Activated CD4-positive, alpha-beta T cell treated with anti-CD3 and anti-CD28 coated beads, Interleukin-2, amount 50 U/mL, for 4 hours (primary cell): ENCODE measurements at places on chromosomes 16 and 17.

- no peak for DNase-seq
These were observed 28.2 kb downstream of the AXIN2 start for GRCh38 chr17:65533056-65533745.

GRCh38 chr17:70254735-70255460 is 85.6 kb downstream of the KCNJ2 start:
- no peak for DNase-seq

DNA sequence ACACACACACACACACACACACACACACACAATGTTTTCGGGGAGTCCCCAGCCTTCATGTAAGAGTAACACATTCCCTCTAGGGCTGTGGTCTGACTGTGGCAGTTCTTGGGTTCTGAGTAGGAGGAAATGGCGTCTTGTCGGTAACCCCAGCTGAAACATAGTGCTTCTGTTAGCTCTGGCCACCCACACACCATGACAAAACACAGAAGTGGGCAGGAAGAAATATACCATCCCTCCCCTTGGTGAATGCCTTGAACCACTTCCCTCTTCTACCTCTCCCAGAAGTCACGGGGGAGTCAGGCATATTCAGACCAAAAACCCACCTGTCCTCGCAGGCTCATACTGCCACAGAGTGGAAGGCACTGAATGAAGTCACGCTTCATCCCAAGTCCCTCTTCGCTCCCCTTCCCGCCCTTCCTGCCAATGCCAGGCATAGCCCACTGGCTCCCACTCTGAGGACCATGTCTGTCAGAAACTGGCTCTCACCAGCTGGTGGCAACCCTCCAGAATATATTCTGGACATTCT is 11.5 kb downstream of the SLC35B1 start:
- DNase-seq: peak; percentile 65

- DNase-seq: no peak
These were observed 72.9 kb upstream of the PMFBP1 start for GRCh38 chr16:72244853-72245252.

DNA sequence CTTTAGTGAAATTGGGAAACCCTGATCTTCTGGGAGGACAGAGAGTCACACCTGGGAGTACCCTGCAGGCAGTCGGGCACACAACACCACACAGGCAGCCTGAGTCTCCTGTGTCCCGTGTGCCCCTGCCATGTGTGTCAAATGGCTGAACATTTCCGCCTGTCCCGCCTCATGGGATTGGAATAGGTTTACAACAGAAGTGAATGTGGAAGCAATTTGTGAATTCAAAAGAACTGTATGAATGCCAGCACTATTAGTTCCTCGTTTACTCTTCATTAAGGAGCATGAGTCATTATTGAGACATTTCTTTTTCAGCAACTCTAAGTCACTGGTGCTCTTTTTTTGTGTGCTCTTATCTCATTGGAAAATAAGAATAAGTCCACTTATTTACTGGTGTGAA is 226.5 kb downstream of the PMP22 start:
- no peak for DNase-seq

DNA sequence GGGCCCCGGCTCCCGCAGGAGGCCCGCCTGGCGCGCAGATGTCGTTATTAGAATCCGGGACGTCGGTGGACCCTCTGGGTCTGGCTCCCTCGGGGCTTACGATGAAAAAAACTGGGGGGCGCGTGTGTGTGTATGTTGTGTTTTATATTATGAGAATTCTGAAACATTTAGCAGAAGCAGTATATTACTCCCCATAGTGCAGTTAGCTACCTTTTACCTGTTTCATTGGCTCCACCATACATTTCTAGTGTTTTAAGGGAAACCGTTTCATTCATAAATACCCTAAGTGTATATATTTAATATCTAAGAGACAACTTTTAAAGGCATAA is 486 bp upstream of the DNAJA2 start:
- no peak for DNase-seq

DNA sequence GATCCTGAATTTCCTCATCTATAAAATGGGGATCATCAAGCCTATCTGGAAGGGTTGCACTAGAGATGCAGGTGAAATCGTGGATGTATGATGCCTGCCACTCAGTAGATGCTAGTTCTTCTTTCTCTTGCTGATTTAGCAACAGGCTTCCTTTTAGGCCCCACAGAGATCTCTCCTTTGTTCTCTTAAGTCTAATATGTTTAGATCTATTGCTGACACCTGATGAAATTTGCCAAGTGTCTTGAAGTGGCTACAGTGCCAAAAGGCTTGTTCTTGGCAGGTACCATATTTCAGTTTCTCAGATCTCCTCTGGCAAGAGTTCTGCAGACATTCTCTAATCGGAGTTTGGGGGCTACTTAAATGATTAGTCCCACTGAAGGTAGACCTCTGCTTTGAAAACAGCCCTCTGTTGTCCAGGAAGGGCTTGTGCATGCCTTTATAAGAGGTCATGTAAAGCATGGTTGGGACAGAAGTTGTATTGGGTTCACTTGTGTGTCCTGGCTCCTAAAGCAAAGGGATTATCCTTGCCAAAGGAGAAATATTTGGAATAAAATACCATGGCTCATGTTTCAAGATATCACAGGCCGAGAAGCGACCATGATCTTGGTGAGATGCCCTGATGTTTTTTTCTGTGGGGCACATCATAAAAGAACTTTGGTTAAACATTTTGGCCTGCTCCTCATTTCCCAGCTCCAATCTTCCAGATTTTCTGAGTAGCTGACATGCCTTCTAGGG is 234.0 kb downstream of the MSI2 start:
- DNase-seq: no peak

DNA sequence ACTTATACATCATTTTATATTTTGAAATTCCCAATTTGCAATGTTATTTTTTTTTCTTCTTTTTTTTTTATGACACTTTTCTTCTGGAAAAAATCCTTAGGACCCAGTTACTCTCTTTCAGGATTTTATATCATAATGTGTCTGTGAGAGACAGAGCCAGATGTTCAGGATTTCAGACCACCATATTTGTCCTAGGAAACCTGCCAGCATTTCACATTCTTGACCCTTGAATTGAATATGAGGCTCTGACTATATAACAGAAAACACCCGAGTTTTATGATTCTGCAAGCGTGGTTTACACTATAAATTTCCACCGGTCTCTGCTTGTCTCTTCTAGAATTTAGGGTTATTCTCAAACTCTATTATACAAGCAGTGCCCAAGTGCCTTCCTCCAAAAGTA is 621.0 kb downstream of the WWOX start:
- DNase-seq: no peak

DNA sequence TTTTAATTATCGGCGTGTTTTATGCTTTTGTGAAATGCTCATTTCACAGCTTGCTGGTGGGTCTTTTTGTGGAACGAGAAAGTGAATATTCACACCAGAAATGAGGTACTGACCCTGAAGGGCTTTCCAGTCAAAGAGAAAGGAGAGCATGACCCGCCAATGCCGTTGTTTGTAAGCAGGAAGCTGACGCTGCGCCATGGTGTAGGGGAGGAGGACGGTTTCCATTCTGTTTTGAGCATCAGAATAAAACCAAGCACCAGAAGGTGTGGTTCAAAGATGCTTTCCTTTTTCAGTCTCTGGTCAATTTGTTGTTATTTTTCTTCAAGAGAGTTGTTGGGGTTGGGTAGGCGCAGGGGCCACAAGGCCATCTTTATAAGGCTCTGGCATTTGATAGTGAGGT is 669.3 kb downstream of the WWOX start:
- peak; percentile 18 for DNase-seq

GRCh38 chr17:21132428-21132827 is 5.7 kb downstream of the DHRS7B start:
- DNase-seq: no peak

GRCh38 chr16:73823205-73823849 is 473.3 kb upstream of the PSMD7 start:
- no peak for DNase-seq

- no peak for DNase-seq
These were observed 25.2 kb upstream of the PRKCA start for GRCh38 chr17:66277191-66277590.

GRCh38 chr17:82598256-82599119 is 49.8 kb downstream of the WDR45B start:
- no peak for DNase-seq

DNA sequence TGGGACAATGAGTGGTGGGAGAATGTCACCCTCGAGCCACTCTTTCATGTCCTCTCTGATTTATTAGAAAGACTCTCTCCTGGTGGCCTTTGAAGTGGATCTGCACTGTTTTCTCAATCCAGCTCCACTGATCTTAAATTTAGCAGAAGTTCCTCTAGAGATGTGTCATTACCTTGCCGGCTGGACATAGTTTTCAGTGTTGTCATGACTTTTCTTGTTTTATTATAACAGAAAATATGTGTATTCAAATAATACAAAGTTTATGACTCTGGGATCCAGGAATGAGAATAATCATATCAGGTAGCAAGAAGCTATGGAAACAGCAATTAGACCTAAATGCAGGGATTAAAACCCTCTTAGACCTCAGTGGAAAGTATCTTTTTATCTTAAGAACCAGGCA is 247.5 kb upstream of the ELAC2 start:
- DNase-seq: no peak

GRCh38 chr16:1581804-1582203 is 30.1 kb downstream of the IFT140 start:
- DNase-seq: no peak

DNA sequence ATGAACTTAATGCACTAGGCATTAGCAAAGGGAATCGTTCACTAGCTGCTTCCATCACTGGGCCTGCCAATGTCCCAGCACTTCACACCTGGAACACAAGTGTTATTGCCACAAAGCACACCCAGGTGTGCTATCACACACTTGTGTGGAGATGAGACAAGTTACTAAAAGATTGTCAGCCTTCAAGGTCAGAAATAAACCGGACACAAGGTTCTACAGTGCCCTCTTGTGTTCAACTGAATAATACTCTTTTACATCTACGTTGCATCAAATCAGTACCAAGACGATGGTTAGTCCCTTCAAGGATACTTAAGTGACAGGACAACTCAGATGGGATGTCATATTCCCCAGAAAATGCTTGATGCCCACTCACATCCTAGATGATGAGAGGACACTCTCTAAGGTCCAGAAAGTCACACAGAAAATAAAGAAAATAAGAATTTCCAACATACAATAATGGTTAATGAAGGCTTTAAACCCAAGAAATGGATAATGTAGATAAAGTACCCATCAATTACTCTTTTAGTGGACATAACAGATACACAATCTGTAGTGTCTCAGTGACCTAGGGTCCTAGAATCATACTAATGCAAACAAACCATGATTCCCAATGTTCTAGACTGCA is 16.4 kb upstream of the GLG1 start:
- DNase-seq: no peak

GRCh38 chr17:83200231-83200699 is 120.9 kb downstream of the METRNL start:
- no peak for DNase-seq

GRCh38 chr16:1194665-1195392 is 30.2 kb downstream of the TPSG1 start:
- DNase-seq: no peak

GRCh38 chr16:2092866-2093265 is 42.8 kb downstream of the PKD1 start:
- DNase-seq: no peak

DNA sequence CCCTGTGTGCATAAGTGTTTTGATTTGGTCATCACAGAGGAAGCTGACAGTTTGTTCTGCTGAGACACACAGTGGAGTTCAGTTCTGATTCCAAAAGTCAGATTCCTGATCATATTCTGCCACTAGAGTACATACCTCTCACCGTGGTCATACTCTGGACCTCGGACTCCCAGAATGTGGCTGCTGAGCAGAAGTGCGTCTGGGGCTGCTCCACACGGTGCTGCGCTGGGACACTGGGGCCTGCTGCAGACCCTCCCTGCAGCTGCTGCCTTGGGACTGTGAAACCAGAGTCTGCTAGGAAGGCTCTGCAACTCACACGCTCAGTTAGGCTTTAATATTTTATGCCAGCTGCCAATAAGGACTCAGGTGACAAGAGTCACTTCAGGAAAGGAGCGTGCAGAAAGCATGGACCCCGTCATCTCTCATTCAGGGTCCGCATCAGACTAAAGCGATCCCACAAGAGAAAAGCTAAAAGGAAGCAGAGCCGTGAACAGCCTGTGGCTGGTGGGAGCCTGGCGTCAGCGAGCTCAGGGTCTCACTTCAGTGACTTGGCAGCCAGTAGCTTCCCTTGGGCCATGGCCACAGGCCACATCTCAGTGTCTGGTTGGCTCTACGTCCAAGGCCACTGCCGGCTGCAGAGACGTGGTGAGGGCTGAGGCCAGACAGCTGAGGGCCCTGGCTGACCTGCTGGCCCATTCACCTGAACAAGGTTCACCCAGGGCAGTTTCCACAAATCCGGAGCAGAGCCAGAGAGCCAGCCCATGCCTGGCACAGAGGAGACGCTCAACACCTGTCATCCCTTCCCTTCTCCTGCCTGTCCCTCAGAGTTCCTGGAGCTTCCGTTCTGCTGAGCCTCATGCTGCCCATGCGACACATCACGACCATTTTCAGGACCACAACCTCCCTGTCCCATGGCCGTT is 24.7 kb upstream of the KIFC3 start:
- no peak for DNase-seq

GRCh38 chr16:67209565-67209964 is 10.6 kb downstream of the ELMO3 start:
- no peak for DNase-seq

DNA sequence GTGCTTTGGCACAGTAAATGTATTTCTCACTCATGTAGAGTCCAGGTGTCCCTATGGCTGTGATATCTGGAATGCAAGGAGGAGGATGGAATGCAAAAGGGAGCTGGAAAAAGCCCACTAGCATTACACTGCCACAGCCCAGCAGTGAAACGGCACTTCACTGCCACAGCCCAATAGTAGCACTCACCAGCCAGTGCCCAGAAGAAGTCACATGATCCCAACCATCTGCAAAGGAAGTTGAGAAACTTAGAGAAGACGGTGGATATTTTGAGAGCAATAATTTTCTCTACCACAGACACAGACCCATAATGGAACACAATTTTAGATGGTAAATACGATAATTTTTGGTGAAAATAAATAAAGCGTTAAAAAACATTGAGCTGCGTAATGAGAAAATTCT is 51.8 kb downstream of the C16orf82 start:
- no peak for DNase-seq

GRCh38 chr16:65422934-65423333 is 301.1 kb upstream of the CDH11 start:
- no peak for DNase-seq

GRCh38 chr17:34799751-34800150 is 161.5 kb downstream of the CCT6B start:
- no peak for DNase-seq

GRCh38 chr17:70369391-70369790 is 200.1 kb downstream of the KCNJ2 start:
- DNase-seq: no peak

- no peak for DNase-seq
These were observed 581 bp downstream of the CHST5 start for GRCh38 chr16:75535211-75535843.

DNA sequence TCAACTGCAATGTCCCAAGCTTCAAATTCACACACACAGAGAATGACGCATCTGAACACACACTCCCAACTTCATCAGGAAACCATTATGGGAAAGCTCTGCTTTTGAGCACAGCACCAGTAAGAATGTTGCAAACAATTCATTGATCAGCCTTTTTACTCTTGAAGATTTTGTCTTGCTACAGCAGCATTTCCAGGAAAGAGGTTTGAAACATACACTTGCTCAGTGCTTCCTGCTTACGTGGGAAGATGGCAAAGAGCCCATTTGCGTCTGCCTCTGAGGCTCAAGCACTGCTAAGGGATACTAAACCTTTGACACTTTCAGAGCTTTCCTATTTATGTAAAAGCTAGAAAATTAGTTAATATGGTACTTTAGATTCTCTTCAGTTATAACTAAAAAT is 77.2 kb upstream of the MON1B start:
- DNase-seq: no peak
